ENCODE measurements at places on chromosomes 1 and 21.
A peak's percentile ranks its signal among the peaks of the same experiment; 100 is the strongest.

- no peak for DNase-seq
Observed at GRCh38 chr1:6519491-6519934, 28.0 kb upstream of the PLEKHG5 start.

- DNase-seq: no peak
Observed at GRCh38 chr1:202031796-202032195, 21.4 kb downstream of the ELF3 start.

- DNase-seq: no peak
Observed at GRCh38 chr1:84582802-84583587, 8.8 kb upstream of the CTBS start.

DNA sequence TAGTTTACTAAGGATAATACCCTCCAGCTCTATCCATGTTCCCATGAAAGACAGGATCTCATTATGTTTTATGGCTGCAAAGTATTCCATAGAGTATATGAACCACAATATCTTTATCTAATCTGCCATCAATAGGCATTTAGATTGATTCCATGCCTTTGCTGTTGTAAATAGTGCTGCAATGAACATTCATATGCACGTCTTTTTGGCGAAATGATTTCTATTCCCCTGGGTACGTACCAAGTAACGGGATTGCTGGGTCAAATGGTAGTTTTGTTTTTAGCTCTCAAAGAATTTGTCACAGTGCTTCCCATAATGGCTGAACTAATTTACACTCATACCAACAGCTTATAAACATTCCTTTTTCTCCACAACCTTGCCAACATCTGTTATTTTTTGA is 750.9 kb downstream of the BRINP3 start:
- DNase-seq: no peak

- DNase-seq: no peak
Observed at GRCh38 chr1:173988068-173988467, 34.1 kb downstream of the RC3H1 start.

GRCh38 chr1:14871218-14871970 is 272.9 kb downstream of the KAZN start:
- no peak for DNase-seq

GRCh38 chr1:241275981-241276380 is 81.0 kb downstream of the RGS7 start:
- no peak for DNase-seq

GRCh38 chr21:42594616-42595282 is 58.7 kb upstream of the PDE9A start:
- peak; percentile 38 for DNase-seq

- DNase-seq: no peak
Observed at GRCh38 chr1:95383111-95383510, 149.1 kb downstream of the RWDD3 start.

DNA sequence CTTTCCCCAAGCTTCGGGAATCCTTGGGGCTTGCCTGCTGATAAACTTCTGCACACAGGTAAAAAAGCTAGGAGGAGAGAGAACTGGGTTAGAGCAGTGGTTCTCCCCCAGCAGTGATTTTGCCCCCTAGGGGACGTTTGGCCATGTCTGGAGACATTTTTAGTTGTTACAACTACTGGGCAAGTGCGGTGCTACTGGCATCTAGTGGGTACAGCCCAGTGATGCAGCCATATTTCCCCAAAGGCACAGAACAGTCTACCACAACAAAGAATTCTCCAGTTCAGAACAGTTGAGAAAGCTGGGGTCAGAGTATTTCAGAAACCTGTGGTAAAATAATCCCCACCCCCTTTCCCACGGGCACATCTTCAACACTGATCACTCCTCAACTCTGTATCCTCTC is 41.3 kb downstream of the LRRC71 start:
- DNase-seq: no peak

DNA sequence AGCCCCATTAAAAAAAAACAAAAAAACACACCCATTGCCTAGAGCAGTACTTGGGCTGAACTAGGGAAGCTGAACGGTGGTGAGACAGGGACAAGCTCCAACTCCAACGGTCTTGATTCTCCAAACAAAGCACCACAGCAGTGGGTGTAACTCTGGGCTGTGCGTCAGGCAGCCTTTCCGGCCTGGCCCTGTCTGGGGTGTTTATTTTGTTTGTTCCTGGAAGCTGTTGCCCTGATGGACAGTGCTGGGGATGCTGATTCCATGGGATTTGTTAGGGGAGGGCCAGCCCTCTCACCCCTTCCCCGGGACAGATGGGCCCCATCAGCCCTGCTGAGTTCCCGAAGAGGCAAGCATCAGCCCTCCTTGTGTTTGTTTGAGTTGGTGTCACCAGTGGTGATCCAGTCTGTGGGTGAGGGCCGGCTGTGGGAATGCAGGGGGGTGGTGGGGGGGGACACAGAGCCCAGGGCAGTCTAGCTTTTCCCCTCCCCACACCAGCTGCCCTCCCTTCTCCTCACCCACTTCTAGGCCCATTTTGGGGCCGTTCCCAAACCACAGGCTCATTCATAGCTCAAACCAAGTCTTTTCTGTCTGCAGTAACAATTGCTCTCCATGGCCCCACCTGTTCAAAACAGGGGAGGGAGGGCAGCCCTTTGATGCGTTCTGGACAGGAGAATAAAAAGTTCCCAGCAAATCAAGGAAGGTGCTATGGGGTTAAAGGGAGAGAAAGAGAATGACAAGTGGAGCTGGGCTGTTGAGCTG is 4.5 kb downstream of the WNT2B start:
- no peak for DNase-seq

DNA sequence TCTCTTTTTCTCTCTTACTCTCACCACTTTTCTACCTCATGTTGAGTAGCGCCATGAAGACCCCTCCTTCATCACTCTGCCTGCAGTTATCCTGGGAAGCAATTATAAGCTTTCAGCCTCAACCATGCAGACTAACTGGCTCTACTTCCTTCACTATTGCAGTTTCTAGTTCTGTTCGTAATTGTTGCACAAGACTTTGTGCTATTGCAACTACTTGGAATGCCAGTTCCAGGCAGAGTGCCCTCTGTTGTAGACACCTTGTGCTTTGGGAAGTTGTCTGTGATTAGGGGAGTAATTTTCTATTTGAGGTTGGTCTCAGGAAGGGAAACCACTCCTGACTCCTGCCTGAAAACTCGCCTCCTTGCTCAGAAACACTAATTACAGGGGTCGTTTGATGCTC is 19.4 kb downstream of the PGM1 start:
- no peak for DNase-seq

DNA sequence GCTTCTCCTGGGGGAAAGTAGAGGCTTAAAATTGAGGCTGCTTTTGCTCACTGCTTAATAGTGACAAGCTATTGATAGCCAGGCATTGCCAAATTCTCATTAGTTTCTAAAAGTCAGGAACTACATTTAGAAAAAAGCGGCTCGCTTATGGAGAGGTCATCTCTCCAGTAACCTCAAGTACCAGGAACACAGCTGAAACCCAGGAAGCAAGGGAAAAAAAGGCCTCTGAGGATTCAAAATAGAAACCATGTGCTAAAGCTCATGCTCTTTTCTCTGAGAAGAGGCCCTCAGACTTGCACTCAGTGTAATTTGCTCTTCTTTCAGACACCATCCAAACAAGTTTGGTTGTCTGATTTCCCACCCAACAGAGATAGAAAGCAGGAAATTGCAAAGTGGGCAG is 261.4 kb upstream of the USP25 start:
- no peak for DNase-seq

DNA sequence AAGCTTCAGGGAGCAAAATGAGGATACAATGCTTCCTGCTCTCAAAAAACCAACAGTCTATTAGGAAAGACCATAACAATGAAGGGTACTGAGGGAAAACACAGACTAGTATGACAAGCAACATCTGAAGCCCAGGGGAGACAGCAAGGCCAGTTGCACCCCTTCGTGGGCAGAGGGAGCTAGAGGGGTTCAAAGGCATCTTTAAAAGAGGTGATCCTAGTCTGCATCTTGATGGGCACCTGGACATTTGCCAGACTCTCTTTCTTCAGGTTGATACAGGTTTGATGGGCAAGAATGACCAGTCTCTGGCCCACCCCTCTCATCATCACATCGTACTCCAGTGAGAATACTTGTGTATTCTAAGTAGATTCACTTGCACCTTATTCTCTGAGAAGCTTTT is 177.7 kb downstream of the VAV3 start:
- DNase-seq: peak; percentile 10

- no peak for DNase-seq
Observed at GRCh38 chr1:19345391-19345790, 33.3 kb downstream of the SLC66A1 start.

GRCh38 chr21:20108976-20109540 is 889.2 kb upstream of the NCAM2 start:
- no peak for DNase-seq

GRCh38 chr1:203600782-203601513 is 25.7 kb upstream of the ATP2B4 start:
- no peak for DNase-seq

GRCh38 chr1:107687849-107688753 is 276.9 kb downstream of the VAV3 start:
- no peak for DNase-seq

DNA sequence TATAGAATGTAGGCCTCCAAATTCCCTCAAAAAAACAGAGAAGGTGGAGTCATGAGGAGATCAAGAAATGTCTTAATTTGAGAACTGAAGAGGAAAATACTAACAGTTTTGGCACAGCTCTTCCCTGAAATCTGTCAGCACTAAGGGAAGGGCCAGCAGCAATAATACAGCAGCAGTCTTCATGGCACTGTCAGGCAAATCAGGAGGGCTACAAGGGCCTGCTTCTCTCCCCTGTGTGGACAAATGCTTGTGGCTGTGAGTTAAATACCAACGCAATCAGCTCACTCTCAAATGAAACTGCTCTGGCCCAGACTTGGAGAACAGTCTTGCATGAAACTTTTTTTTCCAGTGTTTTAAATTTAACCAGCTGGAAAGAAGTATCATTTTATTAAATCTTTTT is 20.5 kb upstream of the CNN3 start:
- no peak for DNase-seq

GRCh38 chr1:76705560-76705959 is 161.7 kb upstream of the ST6GALNAC5 start:
- DNase-seq: no peak

GRCh38 chr21:27202301-27202700 is 235.4 kb upstream of the ADAMTS5 start:
- DNase-seq: no peak

DNA sequence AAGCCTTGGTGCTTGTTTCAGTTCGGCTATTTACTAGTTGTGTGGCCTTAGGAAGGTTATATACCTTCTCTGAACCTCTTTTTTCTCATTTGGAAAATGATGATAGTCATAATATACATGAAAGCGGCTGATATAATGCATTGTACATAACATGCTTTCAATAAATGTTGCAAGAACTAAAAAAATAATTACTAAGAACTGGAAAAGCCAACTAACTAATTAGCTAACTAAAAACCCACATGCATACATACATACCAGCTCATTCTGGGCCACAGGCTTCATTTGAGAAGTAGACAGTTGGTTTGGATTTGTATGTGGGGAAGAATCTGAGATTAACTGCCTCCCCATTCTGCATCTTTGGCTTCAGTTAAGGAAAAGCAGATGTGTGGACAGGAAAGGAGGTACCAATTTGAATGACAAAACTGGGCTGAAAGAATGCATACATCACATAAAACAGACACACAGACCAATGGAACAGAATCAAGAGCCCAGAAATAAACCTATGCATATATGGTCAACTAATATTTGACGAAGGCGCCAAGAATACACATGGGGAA is 217.9 kb downstream of the TM2D1 start:
- DNase-seq: no peak

GRCh38 chr1:41291195-41291594 is 49.1 kb upstream of the SCMH1 start:
- no peak for DNase-seq

DNA sequence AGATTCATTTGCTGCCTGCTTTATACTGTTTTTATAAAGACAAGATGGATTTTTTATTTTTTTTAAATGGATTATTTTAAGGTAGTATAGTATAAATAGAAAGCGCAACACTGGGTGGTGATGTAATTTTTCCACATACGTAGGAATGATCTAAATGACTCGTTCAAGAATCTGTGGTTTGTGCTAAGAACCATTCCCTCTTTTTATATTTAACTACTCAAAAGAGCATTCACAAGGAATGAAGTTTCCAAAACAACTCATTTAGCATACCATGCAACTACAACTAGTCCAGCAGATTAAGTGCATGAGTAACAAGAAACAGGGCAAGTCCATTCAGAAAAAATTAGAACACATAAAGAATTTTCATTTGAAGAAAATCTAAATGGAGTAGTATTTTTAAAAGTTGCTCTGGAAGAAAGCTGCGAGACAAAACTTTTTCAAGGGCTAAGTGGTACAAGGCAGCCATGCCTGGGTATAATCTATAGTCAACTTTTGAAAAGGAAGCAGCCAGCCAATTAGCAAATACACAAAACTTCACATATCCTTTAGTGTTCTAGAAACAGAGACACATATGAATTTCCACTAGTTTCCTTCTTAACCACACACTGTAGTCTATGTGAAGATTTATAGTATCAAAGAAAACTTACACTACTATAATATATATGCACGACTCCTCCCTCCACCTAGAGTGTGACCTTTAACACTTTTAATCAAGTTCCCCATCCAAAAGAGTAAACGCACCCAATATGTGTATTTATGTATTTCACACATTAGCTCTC is 23.4 kb downstream of the GTF2B start:
- DNase-seq: peak; percentile 6

GRCh38 chr1:228883535-228883934 is 148.3 kb downstream of the RHOU start:
- no peak for DNase-seq

DNA sequence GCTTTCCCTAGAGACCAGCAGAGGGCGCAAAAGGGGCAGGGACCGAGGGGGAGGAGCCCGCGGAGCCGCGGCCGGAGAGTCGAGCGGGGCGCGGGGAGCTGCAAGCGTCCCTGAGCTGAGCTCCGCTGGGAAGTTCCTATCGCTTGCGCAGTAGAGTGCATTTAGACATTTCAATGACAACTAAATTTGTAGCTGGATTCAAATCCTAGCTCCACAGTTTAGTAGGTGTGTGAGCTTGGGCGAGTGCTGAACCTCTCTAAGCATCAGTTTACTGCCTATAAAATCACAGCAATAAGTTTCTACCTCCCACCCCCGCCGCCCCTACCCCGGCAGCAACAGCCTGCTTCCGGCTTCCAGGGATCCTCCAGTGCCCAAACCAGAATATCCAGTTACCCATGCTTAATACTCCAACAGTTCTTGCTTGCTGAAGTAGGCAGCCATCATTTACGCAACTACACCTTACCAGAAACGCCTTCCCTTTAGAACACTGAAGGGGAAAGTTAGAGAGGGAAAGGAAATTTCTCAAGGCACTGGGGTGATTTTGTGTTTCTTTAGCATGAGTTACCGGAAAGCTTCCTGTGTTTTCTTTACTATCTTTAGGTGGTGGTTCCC is 9.1 kb downstream of the TLR5 start:
- DNase-seq: peak; percentile 90
